ENCODE measurements at places on chromosomes 2 and 18. TPM values are rescaled to one million over a fixed set of nuclear protein-coding genes. Genes with fewer than 3 reads are reported as not detected.

- no peaks in the 10 kb centered on the region for H3K27me3 ChIP-seq
- no peaks in the 10 kb centered on the region for H3K4me1 ChIP-seq
- H3K36me3 ChIP-seq = peaks cover 29% of the 10 kb centered on the region
- DNase-seq = no peak
Observed at GRCh38 chr2:9410108-9410507, 13.2 kb downstream of the ITGB1BP1 start.

- no peak for DNase-seq
- H3K4me1 ChIP-seq = peaks cover 14% of the 10 kb centered on the region
- peaks cover 43% of the 10 kb centered on the region for H3K36me3 ChIP-seq
- no peaks in the 10 kb centered on the region for H3K27me3 ChIP-seq
- no peak overlapping the region for H3K27ac ChIP-seq
- H3K4me3 ChIP-seq = no peak overlapping the region
Observed at GRCh38 chr2:130346741-130347066, 4.0 kb downstream of the IMP4 start.

DNA sequence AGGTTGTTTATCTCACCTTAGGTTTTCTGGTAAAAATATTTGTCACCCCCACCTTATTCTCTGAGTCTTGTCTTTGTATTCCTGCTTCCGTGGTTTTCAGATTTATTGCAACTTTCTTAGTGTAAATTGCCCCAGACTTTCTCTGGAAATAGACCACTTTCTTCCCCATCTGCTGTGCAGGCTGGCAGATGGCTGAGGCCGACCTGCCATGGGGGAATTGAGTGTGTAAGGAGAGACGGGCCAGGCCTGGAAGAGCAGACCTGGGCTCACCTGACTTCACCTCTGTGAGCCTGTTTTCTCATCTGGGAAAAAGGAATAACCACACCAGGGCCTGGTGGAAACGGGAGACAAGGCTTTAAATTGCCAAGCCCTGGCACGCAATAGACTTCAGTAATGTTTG lies 44.9 kb downstream of the ACKR3 start:
- no peak overlapping the region for H3K4me3 ChIP-seq
- no peaks in the 10 kb centered on the region for H3K36me3 ChIP-seq
- no peaks in the 10 kb centered on the region for H3K27me3 ChIP-seq
- H3K27ac ChIP-seq = no peak overlapping the region

DNA sequence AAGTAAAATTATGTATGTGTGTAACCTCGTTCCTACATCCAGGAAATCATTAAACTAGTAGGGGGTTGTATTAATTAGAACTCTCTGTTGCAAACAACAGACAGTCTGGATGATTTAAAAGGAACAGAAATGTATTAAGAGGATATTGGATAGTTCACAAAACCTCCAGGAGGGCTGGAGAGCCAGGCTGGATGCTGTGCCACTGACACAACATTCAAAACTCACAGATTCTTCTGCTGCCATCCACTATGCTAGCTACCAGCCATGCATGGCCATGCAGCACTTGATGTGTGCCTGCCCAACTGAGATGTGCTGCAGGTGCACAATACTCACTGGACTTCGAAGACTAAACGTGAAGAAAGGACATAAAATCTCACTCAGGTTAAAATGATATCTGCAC lies 48.2 kb upstream of the SH3RF3 start:
- H3K27me3 ChIP-seq = no peaks in the 10 kb centered on the region
- no peaks in the 10 kb centered on the region for H3K36me3 ChIP-seq
- no peak overlapping the region for H3K4me3 ChIP-seq

DNA sequence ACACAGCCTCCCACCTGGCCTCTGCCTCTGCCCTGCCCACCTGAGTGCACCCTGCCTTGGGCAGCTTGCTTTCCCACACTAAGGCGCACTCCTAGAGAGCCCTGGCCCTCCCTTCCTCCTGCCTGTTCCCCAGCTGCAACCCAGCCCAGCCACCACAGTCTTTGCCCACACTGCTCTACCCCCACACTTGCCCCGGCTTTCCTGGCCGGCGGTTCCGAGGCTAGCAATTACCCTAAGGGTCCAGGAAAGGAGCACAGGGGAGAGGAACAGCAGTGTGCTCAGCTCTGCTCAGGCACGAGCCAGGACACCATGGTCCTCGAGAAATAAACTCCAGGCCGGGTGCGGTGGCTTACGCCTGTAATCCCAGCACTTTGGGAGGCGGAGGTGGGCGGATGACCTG lies 237.8 kb upstream of the RAB6C start:
- no peak overlapping the region for H3K27ac ChIP-seq
- no peaks in the 10 kb centered on the region for H3K36me3 ChIP-seq
- H3K4me1 ChIP-seq = no peaks in the 10 kb centered on the region
- no peak overlapping the region for H3K4me3 ChIP-seq
- no peaks in the 10 kb centered on the region for H3K27me3 ChIP-seq

Gene CDH2
- total RNA-seq = not detected

- no peaks in the 10 kb centered on the region for H3K4me1 ChIP-seq
- no peaks in the 10 kb centered on the region for H3K27me3 ChIP-seq
- no peaks in the 10 kb centered on the region for H3K36me3 ChIP-seq
- no peak overlapping the region for H3K27ac ChIP-seq
Observed at GRCh38 chr2:39593439-39594393, 72.0 kb upstream of the TMEM178A start.

GRCh38 chr2:53075760-53076159 lies 691.8 kb upstream of the CHAC2 start:
- no peak for DNase-seq
- H3K4me3 ChIP-seq = no peak overlapping the region
- H3K4me1 ChIP-seq = no peaks in the 10 kb centered on the region

DNA sequence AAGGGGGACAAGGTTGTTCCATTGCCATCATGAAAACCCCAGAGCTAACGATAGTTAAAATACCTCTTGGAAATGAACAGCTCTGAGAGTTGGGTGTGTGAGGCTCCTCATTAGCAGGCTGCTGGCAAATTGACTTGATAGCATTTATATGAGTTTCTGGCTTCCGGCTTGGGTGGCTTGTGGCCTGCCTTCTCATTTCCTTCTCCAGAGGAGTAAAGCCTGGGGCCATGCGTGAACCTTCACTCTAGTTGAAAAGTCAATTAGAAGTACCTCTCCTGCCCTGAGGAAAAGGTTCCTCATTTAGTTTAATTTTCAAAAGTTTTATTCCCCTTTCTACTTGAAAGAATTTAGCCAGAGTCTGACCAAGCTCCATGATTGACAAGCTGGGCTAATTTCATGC lies 67.1 kb downstream of the MGAT5 start:
- H3K27me3 ChIP-seq = no peaks in the 10 kb centered on the region
- H3K36me3 ChIP-seq = peaks cover 16% of the 10 kb centered on the region
- peaks cover 72% of the 10 kb centered on the region for H3K4me1 ChIP-seq
- H3K27ac ChIP-seq = peak overlapping the region; percentile 27

- H3K36me3 ChIP-seq = peaks cover 47% of the 10 kb centered on the region
- no peak overlapping the region for H3K4me3 ChIP-seq
- H3K4me1 ChIP-seq = no peaks in the 10 kb centered on the region
- DNase-seq = no peak
Observed at GRCh38 chr2:20282916-20283592, 58.1 kb upstream of the SDC1 start.

Gene RPRM
- total RNA-seq = not detected

GRCh38 chr18:54957296-54957832 lies 1.9 kb downstream of the CCDC68 start:
- DNase-seq = no peak
- H3K4me1 ChIP-seq = no peaks in the 10 kb centered on the region
- H3K4me3 ChIP-seq = no peak overlapping the region

GRCh38 chr2:26326514-26326913 lies 19.4 kb upstream of the SELENOI start:
- H3K27ac ChIP-seq = no peak overlapping the region
- H3K4me1 ChIP-seq = peaks cover 8% of the 10 kb centered on the region
- H3K27me3 ChIP-seq = no peaks in the 10 kb centered on the region
- H3K36me3 ChIP-seq = no peaks in the 10 kb centered on the region
- no peak overlapping the region for H3K4me3 ChIP-seq

Gene TNFRSF11A
- 1.3 TPM for total RNA-seq

DNA sequence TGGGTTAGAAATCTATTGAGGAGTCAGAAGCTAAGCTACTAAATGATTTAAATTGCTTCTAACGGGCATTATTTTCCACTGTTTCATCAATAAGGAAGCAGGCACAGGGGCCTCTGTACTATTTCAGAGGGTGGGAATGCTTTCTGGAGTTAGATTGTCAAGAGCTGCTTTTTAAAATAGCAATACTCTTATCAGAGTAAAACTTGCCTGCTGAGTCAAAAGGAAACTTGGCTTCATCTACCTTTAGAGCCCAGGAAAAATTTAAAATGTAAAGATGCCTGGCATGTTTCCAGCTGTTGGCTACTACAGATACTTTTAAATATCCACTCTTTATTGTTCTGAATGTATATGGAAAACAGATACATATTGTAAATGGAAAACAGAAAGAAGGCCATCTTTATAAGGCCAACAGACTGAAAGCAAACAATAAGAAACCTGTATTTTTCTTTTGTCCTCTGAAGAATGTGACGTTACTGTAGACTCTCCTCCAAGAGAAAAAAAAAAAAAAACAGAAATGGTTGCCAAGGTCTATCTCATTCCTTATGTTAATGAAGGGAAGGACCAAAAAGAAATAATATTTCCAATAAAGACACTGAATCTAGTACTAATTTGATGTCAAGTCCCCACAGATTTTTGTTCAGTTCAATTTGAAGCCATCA lies 79.1 kb downstream of the FIGN start:
- H3K36me3 ChIP-seq = no peaks in the 10 kb centered on the region
- DNase-seq = no peak
- no peaks in the 10 kb centered on the region for H3K4me1 ChIP-seq
- H3K4me3 ChIP-seq = no peak overlapping the region
- no peak overlapping the region for H3K27ac ChIP-seq

DNA sequence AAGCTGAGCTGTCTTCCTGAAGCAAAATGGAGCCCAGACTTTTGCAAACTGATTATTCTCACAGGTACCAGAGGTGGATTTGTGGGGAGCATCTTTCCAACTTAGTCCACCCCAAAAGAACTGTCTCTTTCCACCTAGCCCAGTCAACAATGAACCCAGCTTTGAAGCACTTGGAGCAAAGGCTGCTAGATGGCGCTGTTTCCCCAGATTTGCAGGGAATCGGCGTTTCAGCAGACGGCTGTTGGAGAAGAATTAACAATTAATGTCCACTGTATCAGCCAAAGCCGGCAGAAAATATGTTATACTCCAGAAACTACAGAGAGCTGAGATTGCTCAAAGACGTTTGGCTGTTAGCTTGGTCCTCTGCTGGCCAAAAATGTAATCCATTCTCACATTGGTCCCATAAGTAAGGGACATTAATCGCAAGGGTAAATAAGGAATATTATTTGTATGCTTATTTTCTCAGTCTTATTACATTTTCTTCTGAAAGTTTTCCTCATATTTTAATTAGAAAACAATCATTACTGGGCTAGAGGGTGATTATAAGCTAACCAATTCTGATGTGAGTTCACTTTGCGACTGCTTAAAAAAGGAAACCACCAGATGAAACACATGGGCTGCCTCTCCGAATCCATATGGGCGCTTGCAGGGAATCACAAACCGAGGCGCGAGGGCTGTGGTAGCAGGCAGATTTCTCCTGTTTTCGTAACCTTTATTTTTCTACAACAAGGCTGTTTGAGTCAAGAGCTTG lies 423.8 kb upstream of the MEX3C start:
- no peaks in the 10 kb centered on the region for H3K4me1 ChIP-seq
- H3K36me3 ChIP-seq = no peaks in the 10 kb centered on the region
- no peak overlapping the region for H3K27ac ChIP-seq
- no peaks in the 10 kb centered on the region for H3K27me3 ChIP-seq
- no peak overlapping the region for H3K4me3 ChIP-seq

DNA sequence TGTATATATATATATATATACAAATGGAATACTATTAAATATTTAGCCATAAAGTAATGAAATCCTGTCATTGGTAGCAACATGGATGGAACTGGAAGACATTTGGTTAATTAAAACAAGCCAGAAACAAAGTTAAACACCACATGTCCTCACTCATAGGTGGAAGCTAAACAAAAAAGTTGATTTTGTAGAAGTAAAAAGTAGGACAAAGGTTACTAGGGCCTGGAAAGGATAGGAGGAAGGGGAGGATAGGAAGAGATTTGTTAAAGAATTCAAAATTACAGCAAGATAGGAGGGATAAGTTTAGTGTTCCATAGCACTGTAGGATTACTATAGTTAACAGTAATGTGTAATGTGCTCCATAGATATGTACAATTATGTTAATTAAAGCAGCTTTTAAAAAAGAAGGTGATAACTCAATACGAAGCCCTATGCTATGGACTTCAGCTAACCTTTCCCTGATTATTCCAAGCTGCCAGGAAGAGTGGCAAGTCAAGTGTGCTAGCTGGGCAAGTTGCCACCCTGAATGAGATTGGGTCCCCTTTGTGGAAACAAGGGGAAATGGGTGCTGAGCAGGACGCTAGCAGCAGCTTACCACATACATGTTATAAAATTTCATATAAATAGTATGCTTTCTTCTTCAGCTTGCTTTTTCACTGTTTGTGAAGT lies 12.3 kb downstream of the MERTK start:
- H3K27ac ChIP-seq = no peak overlapping the region
- H3K4me1 ChIP-seq = peaks cover 8% of the 10 kb centered on the region
- H3K36me3 ChIP-seq = no peaks in the 10 kb centered on the region
- no peak for DNase-seq

- no peaks in the 10 kb centered on the region for H3K27me3 ChIP-seq
- no peak overlapping the region for H3K27ac ChIP-seq
- peaks cover 23% of the 10 kb centered on the region for H3K4me1 ChIP-seq
- peaks cover 5% of the 10 kb centered on the region for H3K36me3 ChIP-seq
- no peak overlapping the region for H3K4me3 ChIP-seq
Observed at GRCh38 chr2:190512539-190513095, 21.9 kb downstream of the NEMP2 start.

Gene RAB31
- 1.8 TPM for total RNA-seq

Gene SCN9A
- total RNA-seq = not detected

GRCh38 chr2:214310319-214310718 lies 100.5 kb upstream of the VWC2L start:
- DNase-seq = no peak
- no peaks in the 10 kb centered on the region for H3K36me3 ChIP-seq
- no peaks in the 10 kb centered on the region for H3K27me3 ChIP-seq
- H3K27ac ChIP-seq = no peak overlapping the region

Gene GKN2
- not detected for total RNA-seq

- no peaks in the 10 kb centered on the region for H3K36me3 ChIP-seq
- no peak overlapping the region for H3K27ac ChIP-seq
- H3K4me3 ChIP-seq = no peak overlapping the region
- no peak for DNase-seq
- H3K4me1 ChIP-seq = no peaks in the 10 kb centered on the region
- no peaks in the 10 kb centered on the region for H3K27me3 ChIP-seq
Observed at GRCh38 chr2:168146892-168147810, 100.2 kb downstream of the STK39 start.

GRCh38 chr2:107473150-107473549 lies 353.5 kb upstream of the RGPD4 start:
- no peaks in the 10 kb centered on the region for H3K4me1 ChIP-seq
- H3K27me3 ChIP-seq = no peaks in the 10 kb centered on the region
- H3K27ac ChIP-seq = no peak overlapping the region
- H3K36me3 ChIP-seq = no peaks in the 10 kb centered on the region

Gene CDH19
- not detected for total RNA-seq

GRCh38 chr2:105790461-105791149 lies 45.9 kb downstream of the NCK2 start:
- peaks cover 98% of the 10 kb centered on the region for H3K4me1 ChIP-seq
- H3K4me3 ChIP-seq = peak overlapping the region; percentile 43
- H3K36me3 ChIP-seq = no peaks in the 10 kb centered on the region
- peak overlapping the region; percentile 79 for H3K27ac ChIP-seq
- no peak for DNase-seq
- H3K27me3 ChIP-seq = no peaks in the 10 kb centered on the region
